NCI-H2029 treated with DMSO at 0.1 percent for 48 hours (cell line): ENCODE measurements at places on chromosomes 6 and 20.

GRCh38 chr6:52369234-52369633 lies 7.3 kb downstream of the PAQR8 start:
- DNase-seq = no peak

DNA sequence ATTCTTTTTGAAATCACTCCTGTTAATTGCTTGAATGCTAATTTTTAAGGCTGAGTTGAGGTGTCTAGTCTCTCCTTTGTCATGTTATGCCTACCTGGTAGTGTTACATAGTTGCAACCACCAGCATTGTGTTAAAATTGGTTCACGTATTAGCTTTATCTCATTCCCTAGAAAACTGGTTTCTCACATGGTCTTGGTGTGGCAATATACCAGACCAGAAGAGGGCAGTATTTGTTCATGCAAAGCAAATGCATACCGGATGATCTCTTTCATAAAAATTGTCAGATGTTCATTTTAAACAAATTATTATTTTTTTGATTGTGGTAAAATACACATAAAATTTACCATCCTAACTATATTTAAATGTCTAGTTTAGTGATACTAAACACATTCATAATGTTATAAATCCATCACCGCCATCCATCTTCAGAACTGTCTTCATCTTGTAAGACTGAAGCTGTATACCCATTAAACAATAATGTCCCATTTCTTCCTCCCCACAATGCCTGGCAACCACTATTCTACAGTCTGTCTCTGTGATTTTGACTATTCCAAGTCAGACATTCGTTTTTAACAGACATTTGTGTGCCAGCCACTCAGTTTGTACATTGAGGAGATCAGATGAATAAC lies 92.8 kb downstream of the ATRN start:
- peak; percentile 44 for DNase-seq

DNA sequence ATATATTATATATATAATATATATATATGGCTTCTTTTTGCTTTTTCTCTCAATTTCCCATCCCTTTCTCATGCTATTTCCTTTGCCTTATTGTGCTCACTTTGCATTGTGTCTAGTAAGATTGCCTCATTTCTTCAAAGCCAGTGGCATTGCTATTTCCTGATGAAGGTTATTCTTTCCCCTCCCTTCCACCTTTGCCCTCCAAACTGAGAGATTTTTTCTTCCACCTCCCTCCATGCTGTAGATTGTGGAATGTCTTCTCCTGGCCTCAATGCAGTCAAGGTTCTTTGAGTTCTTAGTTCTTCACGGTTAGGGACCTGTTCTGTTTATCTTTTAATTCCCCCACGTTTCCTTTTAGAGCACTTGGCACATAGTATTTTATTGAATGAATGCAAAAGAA lies 17.2 kb downstream of the SH3BGRL2 start:
- DNase-seq = no peak

GRCh38 chr20:47377122-47377722 lies 20.7 kb upstream of the ZMYND8 start:
- DNase-seq = no peak

GRCh38 chr6:38021029-38021428 lies 201.5 kb downstream of the ZFAND3 start:
- DNase-seq = no peak
